ENCODE measurements at places on chromosomes 11 and 22.

DNA sequence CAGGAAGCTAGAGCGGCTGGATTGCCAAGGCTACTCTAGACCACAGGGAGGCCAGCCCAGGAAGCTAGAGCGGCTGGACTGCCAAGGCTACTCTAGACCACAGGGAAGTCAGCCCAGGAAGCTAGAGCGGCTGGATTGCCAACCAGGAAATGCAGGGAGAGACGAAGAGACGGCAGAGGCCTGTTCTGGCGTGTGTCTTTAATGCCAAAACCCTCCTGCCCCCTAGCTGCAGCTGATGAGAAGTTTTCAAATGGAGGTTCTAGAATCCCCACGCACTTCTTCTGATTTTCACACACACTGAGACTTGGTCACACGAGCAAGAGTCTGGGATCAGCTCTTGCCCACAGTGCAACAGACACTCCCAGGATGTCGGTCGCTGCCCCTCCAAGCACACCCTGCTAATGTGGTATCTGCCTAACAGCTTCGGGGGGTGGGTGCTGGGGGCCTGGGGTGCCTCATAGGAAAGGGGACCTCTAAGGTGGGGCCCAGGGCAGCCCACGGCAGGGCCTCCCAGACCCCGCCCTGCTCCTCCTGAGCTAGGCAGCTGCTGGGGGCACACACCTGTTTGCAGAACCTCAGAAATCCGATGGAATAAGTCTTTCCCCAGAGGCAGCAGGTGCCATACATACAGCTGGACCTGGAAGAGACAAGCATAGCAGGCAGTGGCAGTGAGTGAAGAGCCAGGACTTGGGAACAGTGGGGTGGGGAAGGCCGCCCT is 28.5 kb downstream of the MAFF start:
- no peak for DNase-seq

- DNase-seq = no peak
These were observed 351.8 kb downstream of the SHANK2 start for GRCh38 chr11:70900540-70900939.

- no peak for DNase-seq
These were observed 47.7 kb downstream of the LRFN4 start for GRCh38 chr11:66904561-66904960.

DNA sequence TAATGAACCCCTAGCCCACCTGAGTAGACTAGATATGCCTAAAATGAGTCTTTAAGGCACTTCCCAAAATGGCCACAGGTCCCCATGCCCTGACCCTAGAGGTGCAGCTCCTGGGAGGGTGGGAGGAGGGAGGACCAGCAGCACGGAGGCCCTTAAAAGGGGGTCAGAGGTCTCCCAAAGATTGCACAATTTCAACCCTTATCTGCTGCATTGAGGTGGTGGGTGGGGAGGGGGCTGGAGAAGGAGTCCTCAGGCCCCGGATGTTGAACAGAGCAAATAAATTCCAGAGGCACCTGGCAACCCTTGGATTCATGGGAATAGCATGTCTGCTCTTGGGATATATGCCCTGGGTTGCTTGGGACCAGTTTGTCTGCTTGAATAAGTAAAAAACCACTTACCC is 57.6 kb downstream of the NAV2 start:
- no peak for DNase-seq

DNA sequence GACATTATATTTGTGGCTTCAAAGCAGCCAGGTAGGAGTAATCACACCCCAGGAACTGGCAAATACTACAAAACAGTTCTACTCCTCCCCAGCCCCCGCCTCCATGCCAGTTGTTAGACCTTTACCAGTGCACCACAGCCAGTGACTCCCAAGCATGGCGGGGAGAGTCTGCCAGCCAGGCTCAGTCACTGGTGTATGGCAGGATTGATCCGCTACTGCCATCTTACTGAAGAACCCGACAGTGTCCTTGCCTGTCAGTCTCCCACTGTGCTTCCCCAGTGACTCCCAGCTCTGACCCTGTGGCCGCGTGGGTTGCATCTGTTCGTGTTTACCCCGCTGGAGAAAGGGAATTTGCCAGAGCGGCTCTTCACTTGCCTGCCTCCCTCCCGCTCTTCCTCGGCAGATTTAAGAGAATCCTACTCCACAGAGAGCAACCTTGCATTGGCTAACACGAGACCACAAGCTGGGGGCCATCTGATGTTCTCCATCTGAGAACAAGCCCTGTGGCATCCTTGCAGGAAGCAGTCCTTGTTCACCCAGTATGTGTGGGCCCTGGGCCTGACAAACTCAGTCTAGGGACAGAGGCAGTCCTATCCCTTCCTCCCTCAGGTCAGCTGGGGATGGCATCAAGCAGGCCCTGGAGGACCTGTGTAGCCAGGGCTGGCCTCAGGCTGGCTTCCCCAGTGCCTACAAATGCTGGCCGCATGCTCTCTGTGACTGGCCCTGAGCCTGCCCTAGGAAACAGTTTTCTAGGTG is 33.1 kb downstream of the GNAZ start:
- no peak for DNase-seq

Measured in thoracic aorta (tissue), 2 donors.